ENCODE measurements at places on chromosomes 7 and 10.

DNA sequence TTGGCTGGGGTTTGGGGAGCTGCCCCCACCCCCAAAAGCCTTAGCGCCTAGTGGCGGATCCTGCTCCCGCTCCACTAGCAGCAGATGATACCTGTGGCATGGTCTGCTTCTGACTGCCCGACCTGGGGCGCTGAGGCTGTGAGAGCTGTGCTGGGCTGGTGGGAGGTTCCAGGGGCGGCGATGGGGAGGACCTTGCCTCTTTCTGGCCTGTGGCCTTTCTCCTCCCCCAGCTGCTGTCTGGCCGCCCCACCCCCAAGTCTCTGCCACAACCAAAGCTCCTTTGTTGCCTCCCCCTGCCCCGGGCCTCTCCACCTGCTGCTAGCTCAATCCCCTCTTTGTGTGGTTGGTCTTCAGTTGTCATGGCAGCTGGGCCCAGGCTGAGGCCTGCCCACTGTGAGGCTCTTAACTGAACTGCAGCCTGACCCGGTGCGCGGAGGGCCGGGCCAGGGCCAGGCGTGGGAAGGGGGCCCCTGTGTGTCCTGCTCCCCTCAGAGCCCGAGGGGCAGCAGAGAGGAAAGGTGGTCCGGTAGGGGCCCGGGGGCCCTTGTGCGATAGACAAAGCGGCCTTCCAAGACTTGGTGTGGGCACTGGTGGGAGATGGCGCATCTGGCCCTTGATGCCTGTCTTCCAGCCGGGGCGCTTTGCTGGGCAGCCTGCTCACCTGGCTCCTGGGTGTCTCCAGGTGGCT is 4.7 kb downstream of the ZNF775 start:
- DNase-seq = peak; percentile 89

DNA sequence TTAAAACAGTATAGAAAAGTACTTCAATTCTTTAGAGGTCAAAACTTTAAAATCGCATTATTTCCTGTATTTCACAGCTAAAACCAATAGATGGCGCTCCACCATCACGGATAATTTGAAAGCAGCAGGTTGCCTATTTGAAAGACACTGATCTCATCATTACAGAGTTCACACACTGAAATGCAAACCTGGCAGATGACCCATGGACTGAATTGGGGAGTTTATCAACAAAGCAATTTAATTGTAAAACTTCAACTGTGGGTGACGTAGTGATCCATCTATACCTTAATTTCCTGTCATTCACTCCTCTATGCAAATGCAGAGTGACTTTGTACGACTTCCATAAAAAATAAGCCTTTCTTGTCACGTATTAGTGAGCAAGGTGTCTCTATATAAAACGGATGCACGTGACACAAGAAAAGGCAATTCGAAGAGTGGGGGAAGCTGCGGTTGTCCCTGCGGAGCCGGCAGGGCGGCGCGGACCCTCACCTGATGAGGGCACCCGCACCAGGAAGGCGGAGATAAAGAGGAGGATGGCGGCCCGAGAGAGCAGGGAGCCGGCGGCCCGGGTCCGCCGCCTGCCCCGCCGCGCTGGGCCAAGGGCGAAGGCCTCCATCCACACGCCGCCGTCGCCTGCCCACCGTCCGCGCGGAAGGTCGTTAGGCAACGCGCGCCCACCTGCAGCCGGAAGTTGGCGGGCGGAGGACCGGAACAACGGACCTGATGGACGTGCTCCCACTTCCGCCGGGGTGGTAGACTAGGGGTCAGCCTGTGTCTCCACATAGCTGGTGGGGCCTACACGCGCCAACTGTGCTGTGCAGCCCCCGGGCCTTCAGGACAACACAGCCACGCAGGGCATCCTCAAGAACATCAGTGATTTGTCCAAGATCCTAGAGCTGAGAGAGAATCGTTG is at the start of gene ZPBP:
ZPBP (minus strand) TSS at position 668 of the 913 bp plus-strand sequence; CDS start at position 616, 52 bp downstream.
- peak; percentile 82 for DNase-seq

DNA sequence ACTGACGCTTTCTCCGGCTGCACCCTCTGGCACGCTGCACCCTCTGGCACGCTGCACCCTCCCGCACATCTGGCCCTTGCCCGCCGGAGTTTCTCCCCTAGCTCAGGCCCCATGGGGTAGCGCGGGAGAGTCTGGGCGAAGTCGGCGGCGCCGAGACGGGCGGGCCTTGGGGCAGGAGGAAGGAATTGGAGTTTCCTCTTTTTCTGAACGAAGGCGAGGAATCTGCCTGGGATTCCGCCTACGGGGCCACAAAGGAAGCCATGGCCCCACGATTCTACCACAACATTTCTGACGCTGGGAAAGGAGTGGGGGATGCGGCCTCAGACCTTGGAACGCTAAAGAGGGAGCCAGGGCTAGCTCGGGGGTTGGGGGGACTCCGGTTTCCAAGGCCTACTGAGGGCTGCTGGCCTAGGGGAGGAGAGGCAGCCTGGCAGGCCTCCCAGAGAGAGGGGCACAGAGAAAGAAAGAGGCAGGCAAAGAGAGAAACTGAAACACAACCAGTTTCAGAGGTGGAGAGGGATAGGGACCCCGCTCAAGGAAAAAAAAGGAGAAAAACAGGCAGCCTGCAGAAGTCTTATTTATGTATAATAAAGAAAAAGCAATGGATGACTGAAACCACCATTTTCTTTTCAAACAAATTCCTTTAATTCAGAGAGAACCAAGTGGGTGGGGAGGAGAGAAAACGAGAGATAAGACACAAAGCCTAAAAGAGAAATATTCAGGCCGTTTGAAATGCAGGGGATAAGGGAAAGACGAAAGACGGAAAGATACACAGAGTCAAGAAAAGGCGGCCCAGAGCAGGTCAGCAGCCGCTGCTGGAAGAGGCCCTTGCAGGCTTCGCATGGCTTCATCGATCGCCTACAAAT is 4.3 kb downstream of the TLX1 start:
- no peak for DNase-seq

GRCh38 chr7:137354396-137354795 is 10.9 kb upstream of the PTN start:
- no peak for DNase-seq

- DNase-seq = no peak
Measured at GRCh38 chr10:111161109-111161874, 84.5 kb downstream of the ADRA2A start.

GRCh38 chr7:46603780-46604179 is 682.7 kb upstream of the IGFBP3 start:
- DNase-seq = no peak

- no peak for DNase-seq
Measured at GRCh38 chr10:6399231-6399741, 180.8 kb downstream of the PRKCQ start.

GRCh38 chr10:70537398-70538194 is 59.0 kb downstream of the PALD1 start:
- DNase-seq = no peak

- DNase-seq = peak; percentile 9
Measured at GRCh38 chr10:48976196-48976595, 36.6 kb upstream of the LRRC18 start.

DNA sequence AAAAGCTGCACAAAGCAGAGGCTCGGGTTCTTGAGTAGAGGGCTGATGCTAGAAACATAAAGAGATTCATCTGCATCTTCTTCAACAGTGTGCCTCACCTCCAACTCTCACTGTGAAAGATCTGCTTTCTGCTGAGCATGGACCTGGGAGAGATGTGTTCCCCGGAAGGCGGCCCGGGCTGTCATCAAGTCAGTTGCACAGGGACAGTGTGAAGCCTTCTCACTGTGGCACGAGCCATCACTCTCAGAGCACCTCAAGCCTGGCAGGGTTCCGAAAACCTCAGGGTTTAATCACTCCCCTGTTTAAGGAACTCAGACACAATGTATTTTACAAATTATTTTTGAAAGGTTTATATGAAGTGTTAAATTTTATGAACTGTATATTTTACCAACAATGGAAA is 98.7 kb downstream of the RBM20 start:
- DNase-seq = no peak

- no peak for DNase-seq
Measured at GRCh38 chr10:126240483-126240882, 147.8 kb downstream of the ADAM12 start.

DNA sequence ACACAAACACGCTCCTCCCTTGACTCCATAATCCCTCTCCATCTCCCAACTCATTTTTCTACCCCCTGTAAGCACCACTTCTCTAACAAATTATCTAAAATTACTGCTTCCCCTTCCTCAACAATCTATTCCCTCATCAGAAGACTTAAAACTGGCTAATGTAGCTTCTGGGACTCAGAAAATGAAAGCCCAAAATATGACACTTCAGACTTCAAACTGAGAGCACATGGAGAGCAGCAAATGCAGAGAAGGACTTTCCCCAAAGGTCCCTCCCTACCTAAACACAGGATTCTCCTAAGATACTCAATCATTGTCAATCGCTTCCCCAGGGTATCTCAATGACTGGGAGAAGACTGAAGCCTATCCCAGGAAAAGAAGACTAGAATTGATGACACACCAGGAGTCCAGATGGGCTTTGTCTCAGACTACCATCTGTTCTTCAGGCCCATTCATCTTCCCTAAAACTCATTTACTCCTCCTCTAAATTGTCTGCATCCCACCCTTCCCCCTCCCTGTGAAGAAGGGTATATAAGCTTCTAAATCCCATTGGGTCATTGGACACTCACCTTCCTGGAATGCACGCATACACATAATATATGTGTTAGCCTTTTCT is 39.2 kb downstream of the ST8SIA6 start:
- no peak for DNase-seq

DNA sequence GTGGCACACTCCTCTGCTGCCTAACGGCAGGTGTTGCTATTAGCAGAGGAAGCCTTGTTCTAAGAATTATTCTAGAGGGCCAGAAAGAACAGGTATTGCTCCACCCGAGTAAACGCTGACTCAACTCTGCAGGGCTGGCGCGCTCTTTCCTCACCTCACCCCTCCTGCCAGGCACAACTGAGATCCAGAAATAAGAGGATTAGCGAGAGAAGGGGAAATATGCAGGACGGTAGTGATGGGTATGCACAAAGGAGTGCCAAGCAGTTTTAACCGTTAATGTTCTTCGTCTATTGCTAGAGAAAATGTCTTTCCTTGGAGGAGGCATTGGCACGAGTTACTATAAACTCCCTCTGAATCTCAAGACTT is 369 bp upstream of the SCIN start:
- peak; percentile 35 for DNase-seq

- DNase-seq = no peak
Measured at GRCh38 chr10:7361316-7361715, 49.5 kb downstream of the SFMBT2 start.

DNA sequence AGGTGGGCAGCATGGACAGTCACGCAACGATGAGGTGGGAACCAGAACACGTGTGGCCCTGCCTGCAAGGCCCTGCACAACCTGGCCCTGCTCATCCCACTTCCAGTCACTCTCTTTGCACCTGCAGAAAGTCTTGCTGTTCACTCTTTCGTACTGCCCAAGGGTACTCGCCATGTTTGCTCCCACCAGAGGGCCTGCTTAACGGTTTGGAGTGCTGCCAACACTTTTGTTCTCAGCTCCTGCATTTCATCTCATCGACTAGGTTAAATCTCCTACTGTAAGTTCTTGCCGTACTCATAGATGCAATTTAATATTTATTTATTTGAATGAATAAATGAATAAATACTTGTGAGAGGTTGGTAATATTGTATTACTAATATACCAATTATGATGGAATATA is 315.3 kb downstream of the SDK1 start:
- no peak for DNase-seq
